Thyroid gland (tissue), 4 donors: ENCODE measurements at places on chromosomes 1 and 21. TPM values are rescaled to one million over a fixed set of nuclear protein-coding genes. Genes with fewer than 3 reads are reported as not detected.

The PLPP3 gene
- total RNA-seq, result 257 TPM

The OR2T2 gene
- not detected for total RNA-seq

- no peak for DNase-seq
Measured at GRCh38 chr1:181077576-181078242, 10.8 kb upstream of the IER5 start.

DNA sequence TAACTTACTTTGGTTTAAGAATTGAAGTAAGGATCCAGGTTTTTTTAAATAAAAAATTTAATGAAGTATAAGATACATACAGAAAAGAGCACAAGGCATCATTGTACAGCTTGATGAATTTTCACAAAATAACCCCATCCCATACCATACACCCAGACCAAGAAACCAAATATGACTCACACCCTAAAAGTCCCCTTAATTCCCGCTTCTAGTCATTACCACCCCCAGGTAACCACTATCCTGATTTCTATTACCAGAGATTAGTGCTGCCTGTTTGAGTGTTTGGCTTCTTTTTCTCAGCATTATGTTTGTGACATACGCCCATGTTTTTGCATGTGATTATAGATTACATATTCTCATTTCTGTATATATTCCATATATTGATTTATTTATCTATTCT, 98.5 kb upstream of the HIVEP3 start:
- no peak for DNase-seq

DNA sequence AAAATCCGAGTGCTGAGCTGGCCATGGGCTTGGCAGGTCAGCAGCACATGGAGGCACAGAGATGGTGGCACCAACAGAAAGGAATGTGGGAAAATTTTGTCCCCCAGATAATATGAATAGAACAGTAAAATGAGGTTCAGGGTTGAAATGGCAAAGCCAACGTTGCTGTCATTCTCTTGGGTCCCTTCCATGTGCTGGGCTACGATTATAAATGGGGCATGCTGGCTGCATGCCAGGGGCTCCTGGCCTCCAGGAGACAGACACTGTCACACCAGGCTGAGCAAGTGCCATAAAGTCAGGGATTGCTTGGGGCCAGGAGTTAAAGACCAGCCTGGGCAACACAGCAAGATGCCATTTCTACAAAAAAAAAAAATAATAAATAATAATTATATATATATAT, 77.1 kb downstream of the TOMM20 start:
- no peak for DNase-seq

DNA sequence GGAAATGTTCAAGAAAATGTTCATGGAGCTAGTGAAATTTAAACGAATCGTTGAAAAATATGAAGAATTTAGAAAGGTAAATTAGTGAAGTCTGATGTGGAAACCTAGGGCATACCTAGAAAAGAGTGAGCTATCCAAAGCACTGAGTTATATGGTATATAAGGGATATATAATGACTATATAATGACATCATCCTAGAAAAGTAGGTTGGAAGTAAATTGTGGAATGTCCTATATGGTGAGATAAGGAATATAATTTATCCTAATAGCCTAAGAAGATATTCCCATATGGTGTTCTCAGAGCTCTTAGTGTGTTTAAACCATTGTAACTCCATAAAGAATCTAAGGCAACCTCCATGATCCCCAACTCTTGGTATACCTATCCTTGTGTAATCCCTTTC, 876.4 kb upstream of the ADGRL2 start:
- DNase-seq, result no peak
